ENCODE measurements at places on chromosomes 6 and 20.

GRCh38 chr6:23523771-23524170, 602.2 kb upstream of the NRSN1 start:
- DNase-seq: no peak

DNA sequence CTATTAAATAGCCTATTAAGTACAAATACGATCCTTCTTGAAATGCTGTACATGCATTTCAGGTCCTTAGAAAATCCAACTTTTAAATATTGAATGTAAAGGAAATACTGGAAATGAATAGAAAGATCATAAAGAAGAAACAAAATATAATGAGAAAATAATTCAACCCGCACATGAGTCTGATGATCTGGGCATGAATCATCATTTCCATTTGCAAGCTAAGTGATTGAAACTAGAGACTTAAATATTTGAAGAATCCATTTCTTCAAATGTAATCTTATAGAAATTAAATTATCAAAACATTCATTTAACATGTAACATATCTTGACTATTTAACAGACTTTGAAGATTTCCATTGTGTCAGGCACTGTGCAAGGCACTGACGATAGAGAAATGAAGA, 977.0 kb downstream of the TFAP2A start:
- no peak for DNase-seq

DNA sequence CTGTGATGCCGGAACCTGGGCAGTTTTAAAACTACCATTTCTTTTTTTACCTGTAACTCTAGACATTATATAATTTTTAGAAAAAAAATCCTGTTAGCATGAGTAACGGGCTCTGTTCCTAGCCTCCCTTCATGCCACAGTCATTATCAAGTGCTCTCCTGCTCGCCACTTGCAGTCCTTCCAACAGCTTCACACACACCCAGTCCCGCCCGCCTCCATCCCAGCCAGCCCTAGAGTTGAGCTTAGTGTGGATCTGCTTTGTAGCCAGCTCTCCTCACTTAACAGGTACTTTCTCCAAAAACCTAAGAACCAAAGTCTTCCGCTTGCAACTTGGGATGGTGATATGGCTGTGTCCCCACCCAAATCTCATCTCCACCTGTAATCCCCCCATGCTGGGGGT, 51.5 kb downstream of the EZR start:
- no peak for DNase-seq

DNA sequence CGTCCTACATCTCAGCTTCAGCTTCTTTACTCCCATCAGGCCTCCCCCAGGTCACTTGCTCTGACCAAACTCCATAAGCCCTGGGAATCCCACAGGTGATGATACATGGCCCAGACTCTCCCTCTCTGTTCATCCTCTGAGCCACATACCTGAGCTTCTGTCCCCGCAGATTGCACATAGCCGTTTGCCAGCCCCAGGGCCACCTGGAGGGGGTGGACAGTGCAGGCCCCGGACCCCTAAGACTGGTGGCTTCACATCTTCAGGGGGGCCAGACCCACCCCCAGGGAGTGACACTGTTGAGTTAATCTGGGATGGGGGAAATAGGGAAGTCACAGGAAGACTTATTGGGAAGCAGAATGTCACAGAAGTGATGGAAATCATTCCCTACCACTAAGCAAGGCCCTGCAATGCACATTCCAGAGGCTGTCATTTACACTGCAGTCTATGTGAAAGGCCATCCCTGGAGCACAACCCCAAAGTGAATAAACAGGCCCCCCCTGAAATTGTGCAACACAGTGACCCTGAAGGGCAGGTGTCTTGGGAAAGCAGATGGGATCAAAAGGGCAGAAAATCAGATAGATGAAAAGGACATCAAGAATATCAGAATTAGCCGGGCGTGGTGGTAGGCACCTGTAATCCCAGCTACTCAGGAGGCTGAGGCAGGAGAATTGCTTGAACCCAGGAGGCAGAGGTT, 2.2 kb downstream of the RXRB start:
- no peak for DNase-seq

GRCh38 chr6:159941286-159942113, 27.4 kb upstream of the IGF2R start:
- DNase-seq: no peak

DNA sequence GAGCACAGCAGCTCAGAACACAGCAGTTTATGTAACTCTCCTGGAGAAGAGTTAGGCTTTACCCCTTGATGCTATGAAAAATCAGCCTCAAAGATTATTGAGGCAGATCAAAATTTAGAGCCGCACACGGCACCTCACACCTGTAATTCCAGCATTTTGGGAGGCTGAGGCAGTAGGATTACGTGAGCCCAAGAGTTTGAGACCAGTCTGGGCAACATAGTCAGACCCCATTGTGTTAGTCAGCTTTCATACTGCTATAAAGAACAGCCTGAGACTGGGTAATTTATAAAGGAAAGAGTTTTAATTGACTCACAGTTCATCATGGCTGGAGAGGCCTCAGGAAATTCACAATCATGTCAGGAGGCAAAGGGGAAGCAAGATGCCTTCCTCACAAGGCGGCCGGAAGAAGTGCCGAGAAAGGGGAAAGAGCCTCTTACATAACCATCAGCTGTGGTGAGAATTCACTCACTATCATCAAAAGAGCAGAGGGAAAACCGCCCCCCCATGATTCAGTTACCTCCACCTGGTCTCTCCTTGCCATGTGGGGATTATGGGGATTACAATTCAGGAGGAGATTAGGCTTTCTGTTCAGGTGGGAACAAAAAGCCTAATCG, 87.7 kb downstream of the SGK1 start:
- no peak for DNase-seq

GRCh38 chr6:42338744-42339222, 112.9 kb downstream of the TRERF1 start:
- DNase-seq: no peak

GRCh38 chr6:149164199-149164750, 153.2 kb upstream of the TAB2 start:
- no peak for DNase-seq

GRCh38 chr20:10110151-10110550, 75.4 kb downstream of the ANKEF1 start:
- DNase-seq: no peak

All from germinal center (tissue), 1 donor.